Aorta (tissue), 5 donors: ENCODE measurements at places on chromosomes 3 and 15. TPM values are rescaled to one million over a fixed set of nuclear protein-coding genes. Genes with fewer than 3 reads are reported as not detected.

ZBTB38 gene
- total RNA-seq, result 132 TPM

C3orf20 gene
- 0.16 TPM for total RNA-seq

PRSS50 gene
- not detected for total RNA-seq

GNL3 gene
- 52.0 TPM for total RNA-seq

DNA sequence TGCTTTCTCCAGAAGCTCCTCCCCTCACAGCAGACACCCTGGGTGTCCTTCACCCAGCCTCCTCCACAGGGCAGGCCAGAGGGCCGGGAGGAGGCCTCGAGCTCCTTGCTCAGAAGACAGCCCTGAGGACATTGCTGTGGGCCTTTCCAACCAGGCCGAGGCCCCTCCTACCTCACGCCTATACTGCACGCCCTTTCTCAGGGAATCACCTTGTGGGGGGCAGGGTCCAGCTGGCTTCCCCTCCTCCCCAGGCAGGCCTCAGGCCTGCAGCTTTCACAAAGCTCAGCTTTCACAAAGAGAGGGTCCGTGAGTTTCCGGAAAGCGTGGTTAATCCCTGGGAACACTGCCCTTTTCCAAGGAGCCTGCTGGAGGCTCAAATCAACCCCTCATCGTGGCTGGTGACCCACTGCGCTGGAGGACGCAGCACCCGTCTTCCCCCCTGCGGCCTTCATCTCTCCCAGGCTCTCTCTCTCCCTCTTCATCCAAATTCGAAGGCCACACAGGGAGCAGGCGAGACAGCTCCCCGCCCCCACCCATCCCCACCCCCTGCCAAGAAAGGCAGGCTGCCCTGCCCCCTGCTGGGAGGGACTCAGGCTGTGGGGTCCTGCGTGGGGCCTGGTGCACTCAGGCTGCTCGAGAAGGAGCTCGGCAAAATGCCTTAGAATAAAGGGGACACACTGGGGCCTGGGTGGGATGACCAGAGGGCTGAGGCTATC is 79.4 kb downstream of the OCA2 start:
- DNase-seq, result no peak

IGDCC3 gene
- not detected for total RNA-seq

- DNase-seq, result no peak
These were observed 13.4 kb upstream of the GHSR start for GRCh38 chr3:172461530-172462138.

GALNT15 gene
- total RNA-seq, result 44.7 TPM

GRCh38 chr3:72593881-72594397 is 254.3 kb downstream of the SHQ1 start:
- DNase-seq, result no peak

DNA sequence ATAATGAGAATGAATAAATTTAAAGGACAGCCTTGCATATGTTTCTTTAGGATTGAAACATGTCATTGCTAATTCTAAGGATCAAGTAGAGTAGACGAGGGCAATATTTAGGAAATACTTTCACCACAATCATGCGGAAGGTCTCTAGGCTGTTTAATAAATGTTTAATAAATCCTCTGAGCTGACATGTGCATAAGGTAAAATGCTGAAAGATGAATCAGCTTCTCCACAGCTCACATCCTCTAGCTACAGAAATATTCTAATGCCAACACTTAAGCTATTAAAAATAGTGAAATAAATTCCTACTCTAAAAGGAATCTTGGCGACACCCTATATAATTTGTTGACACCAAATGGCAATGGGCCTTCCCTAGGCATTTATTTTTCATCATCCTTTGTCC is 407.3 kb downstream of the TBL1XR1 start:
- no peak for DNase-seq
